ENCODE measurements at places on chromosomes 1 and 21.

- DNase-seq = no peak
Observed at GRCh38 chr1:217268058-217268457, 362.8 kb downstream of the GPATCH2 start.

- DNase-seq = no peak
Observed at GRCh38 chr1:115262886-115263285, 75.2 kb downstream of the NGF start.

- peak; percentile 23 for DNase-seq
Observed at GRCh38 chr21:31612894-31613785, 46.4 kb upstream of the SOD1 start.

- no peak for DNase-seq
Observed at GRCh38 chr21:28267449-28267848, 725.2 kb downstream of the LTN1 start.

GRCh38 chr1:237814319-237814924 is 76.3 kb downstream of the ZP4 start:
- peak; percentile 47 for DNase-seq

GRCh38 chr1:165161130-165161529 is 195.4 kb downstream of the LMX1A start:
- no peak for DNase-seq

- DNase-seq = no peak
Observed at GRCh38 chr1:185152187-185152767, 4.5 kb downstream of the TRMT1L start.

- DNase-seq = no peak
Observed at GRCh38 chr1:231021540-231022031, 18.5 kb downstream of the FAM89A start.

DNA sequence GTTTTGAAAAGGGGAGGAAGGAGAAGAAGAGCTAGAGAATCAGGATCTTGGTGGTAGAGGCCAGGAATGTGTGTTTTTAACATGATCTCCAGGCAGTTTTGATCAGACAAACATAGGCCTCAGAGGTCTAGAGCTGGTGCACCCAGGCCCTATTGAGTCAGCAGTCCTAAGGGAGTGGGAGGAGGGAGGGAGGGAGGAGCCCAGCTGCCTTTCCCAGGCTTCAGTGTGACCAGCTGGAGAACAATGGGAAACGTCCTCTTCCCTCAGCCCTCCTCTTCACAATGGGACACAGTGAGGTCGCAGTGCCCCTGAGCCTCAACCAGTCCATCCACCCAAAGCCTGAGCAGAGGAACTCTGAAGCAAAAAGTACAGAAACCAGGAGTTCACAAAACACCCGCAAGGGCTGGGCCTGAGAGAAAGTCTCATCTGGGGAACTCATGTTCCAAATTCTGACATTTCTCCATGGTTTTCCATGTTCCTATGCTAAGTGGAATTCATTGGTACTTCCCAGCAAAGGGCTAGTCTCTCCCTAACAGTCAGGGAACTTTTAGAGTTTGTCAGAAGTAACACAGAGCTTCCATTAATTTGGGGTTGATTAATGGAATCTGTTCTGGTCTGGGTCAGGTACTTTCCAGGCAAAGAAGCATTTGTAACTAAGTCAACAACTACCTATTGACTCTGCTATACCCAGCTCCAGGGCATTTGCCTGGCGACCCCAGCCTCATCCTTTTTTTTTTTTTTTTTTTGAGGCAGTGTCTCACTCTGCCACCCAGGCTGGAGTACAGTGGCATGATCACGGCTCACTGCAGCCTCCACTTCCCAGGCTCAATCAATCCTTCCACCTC is 37.5 kb downstream of the ELAPOR1 start:
- no peak for DNase-seq

- DNase-seq = no peak
Observed at GRCh38 chr1:51564124-51564523, 45.1 kb upstream of the EPS15 start.

DNA sequence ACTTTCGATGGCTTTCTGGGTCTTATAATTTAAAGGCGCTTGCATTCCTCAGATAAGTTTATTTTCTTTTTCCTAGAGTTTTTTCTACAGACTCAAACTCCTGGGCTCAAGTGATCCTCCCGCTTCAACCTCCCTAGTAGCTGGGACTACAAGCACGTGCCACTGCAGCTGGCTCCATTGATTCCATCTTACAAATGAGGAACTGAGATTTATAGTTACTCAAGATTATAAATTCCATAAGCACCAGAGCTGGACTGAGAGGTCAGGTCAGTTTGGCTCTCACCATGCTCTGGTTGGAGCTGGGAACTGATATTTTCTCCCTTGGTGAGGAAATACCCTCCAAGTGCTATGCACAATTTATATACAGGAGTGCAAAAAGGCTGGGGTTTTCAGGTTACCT is 13.4 kb upstream of the PRPF38B start:
- DNase-seq = no peak

DNA sequence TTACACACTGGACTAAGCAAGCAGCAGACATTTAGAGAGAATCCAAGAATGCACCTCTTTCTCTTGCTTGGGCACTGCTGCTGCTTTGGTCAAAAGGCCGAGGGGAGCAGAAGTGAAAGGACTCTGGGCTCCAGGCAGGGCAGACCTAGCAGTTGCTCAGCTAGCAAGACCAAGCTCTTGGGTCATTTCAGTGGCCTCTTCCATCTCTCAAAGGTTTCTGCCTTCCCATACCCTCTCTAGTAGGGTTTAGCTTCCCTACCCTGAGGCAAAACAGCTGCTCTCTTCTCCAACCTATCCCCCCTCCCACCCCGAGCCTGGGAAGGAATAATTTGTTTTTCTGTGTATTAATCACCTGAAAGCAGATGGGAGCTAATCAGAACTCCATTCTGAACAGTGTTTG is 25.8 kb downstream of the TFAP2E start:
- no peak for DNase-seq

GRCh38 chr1:59143133-59143487 is 153.8 kb upstream of the FGGY start:
- no peak for DNase-seq

DNA sequence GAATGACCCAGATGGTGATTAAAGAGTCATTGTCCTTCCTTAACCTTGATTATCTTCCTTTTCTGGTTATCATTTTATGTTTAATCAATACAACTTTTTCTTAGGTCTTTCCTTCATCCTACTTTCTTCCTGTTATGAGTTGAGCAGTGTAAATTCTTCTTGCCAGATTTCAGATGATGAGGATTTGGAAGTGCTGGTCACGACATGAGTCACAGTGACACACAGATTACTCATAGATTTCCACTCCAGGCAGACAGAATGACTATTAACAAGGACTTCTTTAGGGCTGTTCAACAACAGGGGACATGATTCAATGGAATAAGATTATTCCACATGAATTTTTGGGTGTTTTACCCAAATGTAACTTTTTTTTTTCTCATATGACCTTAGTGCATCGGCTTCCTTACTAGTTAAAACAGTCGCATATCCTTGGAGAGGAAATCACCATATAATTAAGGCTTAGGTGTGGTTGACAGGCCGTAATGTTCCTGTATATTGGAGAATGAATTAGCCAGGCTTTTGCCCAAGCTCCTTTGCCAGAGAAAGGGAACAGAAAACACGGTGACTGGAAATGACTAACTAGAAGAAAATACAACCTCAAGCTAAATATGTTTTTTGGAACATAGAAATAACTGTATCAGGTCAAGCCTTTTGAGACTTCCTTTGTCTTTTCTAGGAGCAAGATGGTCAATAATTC is 44.2 kb downstream of the PRRX1 start:
- no peak for DNase-seq

DNA sequence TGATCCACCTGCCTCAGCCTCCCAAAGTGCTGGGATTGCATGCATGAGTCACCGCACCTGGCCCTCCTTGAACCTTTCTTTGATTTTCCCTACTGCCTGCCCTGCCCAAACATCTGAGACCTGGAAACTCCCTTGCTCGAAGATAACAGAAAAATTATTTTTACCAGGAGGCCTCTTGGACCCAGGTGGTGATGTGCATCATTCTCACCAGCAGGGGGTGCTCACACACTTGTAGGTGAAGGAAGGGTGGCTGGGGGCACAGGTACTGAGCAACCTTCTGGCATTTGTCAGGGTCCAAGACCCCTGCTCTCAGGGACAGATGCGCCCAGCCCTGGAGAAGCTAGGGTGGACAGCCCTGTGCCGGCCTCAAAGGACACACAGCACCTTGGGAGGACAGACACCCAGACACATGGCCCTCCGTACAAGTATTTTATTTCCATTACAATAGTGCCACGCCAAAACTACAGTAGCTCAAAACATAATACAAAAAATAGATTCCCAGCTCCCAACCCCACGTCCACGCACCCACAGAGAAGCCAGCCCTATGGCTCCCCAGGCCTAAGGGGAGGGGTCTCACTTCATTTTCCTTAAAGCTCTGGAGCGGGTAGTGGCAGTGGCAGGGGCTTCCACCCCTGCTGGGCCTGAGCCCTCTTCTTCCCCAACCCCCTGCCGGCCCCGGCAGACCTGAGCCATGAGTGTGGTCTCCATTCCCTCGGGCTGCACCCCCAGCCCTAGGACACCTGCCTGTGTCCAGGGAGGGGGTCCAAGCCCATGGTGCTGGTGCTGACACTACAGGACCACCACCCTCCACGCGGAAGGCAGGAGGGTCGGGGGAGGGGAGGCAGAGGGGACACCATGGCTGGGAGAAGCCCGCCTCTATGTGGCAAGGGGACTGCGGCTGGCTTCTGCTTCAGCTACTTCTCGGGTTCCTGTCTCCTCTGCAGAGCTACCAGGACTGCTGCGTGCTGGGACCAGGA is 40.4 kb upstream of the EIF4G3 start:
- DNase-seq = no peak

GRCh38 chr1:187045371-187045770 is 216.6 kb downstream of the PLA2G4A start:
- DNase-seq = no peak

- DNase-seq = no peak
Observed at GRCh38 chr1:204451352-204452124, 39.9 kb upstream of the PPP1R15B start.

- peak; percentile 73 for DNase-seq
Observed at GRCh38 chr1:3772027-3772714, 378 bp upstream of the SMIM1 start.

DNA sequence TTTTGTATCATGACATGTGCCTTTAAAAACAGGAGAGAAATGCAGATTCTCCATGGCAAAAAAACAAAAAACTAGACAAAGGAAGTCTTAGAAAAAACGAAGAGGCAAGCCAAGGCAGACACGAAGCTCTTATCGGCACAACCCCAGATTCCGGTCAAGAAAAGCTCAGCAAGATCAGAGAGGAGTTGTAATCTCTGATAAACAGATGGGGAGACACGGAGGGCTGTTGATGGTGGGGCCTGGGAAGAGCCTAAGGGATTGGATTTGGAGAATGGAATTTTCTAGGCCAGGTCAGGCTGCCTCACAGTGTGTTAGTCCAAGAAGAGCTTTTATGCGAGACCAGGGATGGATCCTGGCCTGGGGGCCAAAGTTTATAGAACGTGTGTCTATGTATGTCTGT is 96.2 kb upstream of the AKT3 start:
- DNase-seq = no peak

- no peak for DNase-seq
Observed at GRCh38 chr1:239707615-239708014, 321.2 kb downstream of the CHRM3 start.

DNA sequence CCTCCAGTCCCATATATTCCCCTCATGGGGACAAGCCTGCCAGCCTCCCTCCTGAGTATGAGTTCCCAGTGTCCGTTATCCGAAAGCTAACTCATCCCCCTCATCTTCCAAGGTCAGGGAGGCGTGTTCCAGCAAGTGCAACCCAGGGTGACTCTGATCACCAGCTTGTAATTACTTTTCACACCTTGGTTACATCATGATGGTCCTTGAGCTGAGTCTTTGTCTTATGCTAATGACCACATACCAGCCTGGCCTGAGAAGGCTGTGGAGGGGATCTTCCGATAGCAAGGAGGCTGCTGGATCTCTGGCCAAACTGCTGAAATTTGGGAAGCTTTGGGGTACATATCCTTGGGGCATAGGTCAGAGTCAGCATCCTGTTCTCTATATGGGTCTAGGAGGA is 99.6 kb downstream of the DDX20 start:
- DNase-seq = no peak

DNA sequence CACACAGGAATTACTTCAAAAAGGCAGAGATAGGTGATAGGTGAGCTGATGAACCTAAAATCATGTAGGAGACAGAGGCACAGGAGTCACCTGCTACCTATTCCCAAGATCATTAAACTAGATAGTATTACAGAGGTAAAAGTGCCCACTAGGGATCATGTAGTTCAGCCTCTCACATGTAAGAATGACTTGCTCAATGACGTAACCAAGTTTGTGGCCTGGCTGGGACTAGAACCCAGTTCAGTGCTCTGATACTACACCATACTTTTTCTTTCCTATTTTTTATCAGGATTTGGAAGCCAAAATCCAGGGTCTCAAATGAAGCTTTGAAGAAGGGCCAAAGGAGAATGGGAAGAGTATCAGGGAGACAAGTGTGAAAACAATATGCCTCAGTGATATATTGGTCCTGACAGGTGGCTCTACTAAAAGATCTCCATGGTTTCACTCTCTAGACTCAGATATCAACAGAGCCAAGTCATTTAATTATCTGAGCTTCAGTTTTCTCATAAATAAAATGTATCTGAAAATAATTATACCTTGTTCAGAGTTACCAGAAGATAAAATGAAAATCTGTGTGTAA is 87.3 kb upstream of the SLFNL1 start:
- no peak for DNase-seq

- DNase-seq = no peak
Observed at GRCh38 chr1:87120779-87121178, 206.3 kb downstream of the HS2ST1 start.

DNA sequence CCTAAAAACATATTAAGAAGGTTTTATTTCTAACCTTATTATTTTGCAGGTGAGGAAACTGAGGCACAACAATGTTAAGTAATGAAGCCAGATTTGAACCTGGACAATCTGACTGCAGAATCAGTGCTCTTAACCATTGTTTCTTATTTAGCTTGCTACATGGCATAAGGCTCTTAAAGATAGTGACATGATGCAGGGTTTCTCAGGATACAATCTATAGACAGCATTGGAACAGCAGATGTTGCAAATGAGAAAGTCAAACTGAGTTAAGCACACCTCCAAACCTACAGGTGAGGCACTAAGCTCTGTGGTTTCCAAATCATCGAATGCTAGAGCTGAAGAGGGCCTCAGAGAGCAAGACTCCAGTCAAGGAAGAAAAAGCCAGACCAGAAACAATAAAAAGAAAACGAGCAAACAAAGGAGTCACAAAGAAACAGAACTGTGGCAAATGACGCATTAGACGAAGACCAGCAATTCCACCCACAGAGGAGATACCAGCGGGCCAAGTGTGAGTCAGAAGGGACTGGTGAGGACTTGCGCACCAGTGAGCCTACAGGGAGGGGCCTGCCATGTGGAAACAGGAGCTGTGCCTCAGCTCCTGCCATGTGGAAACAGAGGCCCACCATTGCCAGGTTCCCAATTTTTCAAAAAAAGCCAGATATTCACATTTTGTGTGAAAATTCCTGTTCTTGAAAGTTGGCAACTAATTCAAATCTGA is 14.4 kb downstream of the CD58 start:
- DNase-seq = no peak

Data from SK-N-DZ (cell line).